Liver (tissue), 10 donors: ENCODE measurements at places on chromosomes 7 and 10. TPM values are rescaled to one million over a fixed set of nuclear protein-coding genes. Genes with fewer than 3 reads are reported as not detected.

DNA sequence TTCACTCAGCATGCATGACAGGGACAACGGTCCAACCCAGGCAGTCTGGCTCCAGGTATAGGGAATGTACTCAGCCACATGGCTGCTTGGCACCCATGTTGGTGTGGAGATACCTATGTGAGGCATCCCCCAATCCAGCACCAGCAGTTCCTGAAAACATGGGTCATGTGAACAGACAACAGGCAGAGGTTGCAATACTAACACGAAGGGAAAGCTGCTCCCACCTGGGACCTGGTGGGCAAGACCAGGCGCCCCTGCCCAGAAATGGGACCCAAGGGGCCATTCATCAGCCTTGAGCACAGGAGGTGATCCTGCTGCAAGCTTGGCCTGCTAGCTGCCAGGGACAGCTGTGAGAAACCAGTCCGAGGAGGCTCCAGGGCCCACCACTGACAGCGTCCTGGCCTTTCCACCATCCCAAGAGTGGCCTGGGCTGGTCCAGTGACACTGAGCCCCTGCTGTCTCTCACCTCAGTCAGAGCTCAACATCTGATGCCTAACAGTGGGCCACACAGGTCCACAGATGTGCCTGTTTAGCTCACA lies 142.3 kb downstream of the ARHGAP22 start:
- DNase-seq, result peak; percentile 28

Gene SSC4D
- 1.3 TPM for total RNA-seq

DNA sequence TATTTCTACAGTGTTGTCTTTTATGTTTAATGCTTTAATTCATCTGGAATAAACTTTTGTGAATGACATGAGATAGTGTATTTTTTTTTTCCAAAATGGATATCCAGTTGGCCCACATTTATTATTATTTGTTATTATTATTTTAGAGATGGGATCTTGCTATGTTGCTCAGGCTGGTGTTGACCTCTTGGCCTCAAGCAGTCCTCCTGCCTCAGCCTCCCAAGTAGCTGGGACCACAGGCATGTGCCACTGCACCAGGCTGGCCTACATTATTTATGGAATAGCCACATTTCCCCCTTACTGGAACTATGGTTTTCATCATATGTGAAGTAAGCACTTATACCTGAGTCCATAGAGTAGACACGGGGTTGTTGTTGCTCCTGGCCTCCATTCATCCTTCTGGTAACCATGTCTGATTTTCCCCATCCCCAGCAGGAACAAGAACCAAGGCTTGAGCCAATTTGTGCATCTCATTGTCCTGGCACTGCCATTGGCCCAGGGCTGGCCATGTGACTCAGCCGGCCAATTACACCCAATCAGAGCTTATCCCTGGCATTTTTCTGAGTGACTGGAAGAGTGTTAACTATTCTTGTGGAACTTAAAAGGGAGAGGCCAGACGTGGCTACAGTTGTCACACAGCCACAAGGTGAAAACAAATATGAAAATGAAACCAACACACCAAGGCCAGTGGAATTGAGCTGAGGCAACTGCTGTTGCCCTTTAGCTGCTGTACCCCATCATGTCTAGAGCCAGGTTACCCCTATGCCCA lies 23.1 kb downstream of the PRF1 start:
- DNase-seq, result no peak

DNA sequence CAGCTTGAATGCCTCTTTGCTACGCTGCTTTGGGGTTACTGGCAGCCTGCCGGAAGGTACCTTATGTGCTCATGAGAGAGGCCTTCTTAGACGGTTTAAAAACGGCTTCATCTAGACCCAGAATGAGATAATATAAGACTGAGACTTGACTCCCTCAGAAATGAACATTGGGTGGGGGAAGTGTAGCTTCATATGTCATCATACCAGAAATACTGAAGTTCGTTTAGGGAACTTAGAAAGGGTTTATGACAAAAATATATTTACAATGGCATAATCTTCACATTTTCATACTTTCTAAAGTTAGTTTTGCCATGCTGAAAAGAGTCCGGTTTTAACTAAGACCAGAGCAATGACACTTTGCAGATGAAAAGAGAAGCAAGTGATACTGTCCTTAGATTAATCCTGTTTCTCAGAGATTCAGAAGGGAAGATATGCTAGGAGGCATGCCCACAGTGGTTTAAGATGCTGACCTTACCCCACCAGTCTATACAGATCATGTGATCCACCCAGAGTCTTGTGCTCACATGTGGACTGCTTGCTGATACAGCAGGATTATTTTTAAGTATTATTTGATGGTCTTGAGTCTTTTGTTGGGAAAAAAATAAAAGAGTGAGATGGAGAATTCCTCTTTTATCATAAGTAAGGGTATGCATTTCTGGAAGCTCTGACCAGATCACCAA lies 40.8 kb upstream of the HGF start:
- no peak for DNase-seq

GRCh38 chr7:132117181-132117580 lies 459.1 kb downstream of the PLXNA4 start:
- no peak for DNase-seq

GRCh38 chr10:127979566-127979965 lies 72.7 kb downstream of the PTPRE start:
- no peak for DNase-seq

Gene LCOR
- 31.2 TPM for total RNA-seq

Gene CARD11
- 1.3 TPM for total RNA-seq

Gene SYPL1
- total RNA-seq, result 25.5 TPM

- no peak for DNase-seq
Observed at GRCh38 chr7:77425101-77426051, 9.2 kb upstream of the GSAP start.

Gene SEMA3C
- total RNA-seq, result 0.89 TPM

DNA sequence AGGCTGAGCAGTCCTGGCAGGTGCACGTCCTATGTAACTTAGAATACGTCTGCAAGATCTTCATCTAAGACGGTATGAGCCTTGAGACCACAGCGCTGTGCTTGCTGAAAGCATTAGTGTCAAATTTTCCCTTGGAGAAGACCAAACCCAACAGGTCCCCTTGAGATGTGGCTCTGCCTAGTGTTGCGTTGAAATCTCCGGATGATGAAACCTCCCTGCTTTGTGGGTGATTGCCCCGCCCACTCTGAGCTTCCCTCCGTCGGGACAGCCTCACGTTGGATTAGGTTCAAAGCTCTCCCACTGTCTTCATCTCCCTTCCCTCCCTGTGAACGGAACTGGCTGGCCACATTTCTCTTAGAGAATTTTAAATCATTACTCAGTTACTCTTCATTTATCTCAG lies 102.0 kb downstream of the ADARB2 start:
- no peak for DNase-seq

Gene PNLIP
- not detected for total RNA-seq

DNA sequence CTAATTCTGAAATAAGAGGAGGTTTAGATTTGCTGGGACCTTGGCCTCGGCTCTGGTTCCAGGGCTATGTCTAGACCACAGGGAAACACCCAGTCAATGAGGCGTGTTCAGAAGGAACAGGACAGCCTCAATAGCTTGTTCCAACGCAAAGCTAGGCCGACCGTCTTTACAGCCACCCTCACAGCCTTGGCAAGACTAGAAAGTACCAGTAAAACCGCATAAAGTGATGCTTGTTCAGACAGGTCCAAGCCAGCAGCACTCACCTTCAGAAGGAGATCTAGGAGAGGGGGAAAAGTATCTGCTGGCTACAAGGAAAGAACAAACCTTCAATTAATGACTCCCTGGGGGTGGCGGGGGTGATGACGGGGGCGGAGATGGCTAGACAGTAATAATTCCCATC lies 50.1 kb upstream of the LMTK2 start:
- no peak for DNase-seq

- no peak for DNase-seq
Observed at GRCh38 chr7:159112136-159113011, 32.3 kb downstream of the VIPR2 start.

DNA sequence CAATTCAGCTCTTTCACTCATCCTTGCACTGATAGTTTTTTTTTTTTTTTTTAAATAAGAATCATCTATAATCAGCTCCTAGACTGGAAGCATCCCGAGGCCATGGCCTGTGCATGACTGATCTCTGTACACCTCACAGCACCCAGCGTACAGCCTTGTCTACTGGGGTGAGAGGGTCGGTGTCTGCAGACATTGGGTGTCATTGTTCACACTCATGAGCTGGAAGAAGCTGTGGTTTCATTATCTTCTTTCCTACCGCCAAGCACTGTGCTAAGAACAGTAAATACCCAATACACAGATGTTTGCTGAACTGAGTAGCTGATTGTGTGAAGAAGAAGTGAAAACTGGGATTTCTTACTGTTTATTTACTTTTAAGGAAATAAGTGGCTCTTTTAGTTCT lies 123.6 kb downstream of the CLEC2L start:
- no peak for DNase-seq

DNA sequence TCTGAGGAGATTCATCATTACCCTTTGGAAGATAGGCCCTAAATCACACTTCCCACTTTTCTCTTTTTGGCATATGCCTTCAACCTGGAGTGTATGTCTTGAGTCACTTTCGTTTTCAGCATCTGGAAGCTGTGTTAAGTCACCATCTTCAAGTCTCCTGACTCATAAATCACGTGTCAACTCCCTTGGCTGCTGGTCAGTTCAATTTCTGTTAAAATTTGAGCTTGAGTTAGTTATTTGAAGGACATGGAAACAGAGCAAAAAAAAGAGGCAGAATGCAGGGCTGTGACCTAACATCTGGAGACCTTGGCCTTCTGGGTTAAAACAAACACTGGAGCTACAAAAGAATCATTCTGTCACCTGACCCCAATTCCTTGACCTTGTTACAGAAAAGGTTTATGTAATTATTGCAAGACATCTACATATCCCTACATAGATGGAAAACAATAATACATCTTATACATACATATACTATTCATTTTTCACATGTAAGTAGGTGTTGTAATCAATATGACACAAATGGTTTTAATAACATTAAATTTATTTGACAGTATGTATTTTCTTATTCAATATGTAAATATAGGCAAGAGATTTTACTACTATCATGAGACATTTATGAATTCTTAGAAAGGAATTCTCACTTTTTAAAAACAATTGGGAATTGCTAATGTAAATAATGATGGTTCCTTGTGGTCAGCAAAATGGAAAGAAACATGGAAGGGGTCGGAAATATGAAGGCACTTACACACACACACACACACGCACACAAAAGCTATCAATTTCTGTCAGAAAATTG lies 169.7 kb upstream of the PHYHIPL start:
- DNase-seq, result no peak

DNA sequence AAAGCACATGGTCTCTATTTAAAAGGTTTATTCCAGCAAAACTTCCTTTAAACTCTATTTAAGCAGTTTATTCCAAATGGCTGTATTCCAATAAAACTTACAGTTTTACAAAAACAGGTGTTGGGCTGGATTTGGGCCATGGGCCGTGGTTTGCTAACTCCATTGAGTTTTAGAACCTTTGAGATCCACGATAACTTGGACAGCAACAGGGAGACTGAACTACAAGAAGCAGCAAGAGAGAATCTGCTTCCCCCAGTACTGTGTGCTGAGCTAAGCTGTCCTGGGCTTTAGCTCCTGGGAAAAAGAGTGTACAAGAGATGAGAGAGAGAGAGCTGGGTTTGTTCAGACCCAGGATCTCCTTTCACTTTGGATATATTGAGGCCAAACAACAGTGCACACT lies 204.0 kb upstream of the CELF2 start:
- no peak for DNase-seq

- no peak for DNase-seq
Observed at GRCh38 chr10:102310361-102311024, 65.2 kb downstream of the GBF1 start.

GRCh38 chr10:111481866-111482265 lies 405.0 kb downstream of the ADRA2A start:
- DNase-seq, result no peak

GRCh38 chr7:124764847-124765400 lies 668 bp downstream of the GPR37 start:
- no peak for DNase-seq

DNA sequence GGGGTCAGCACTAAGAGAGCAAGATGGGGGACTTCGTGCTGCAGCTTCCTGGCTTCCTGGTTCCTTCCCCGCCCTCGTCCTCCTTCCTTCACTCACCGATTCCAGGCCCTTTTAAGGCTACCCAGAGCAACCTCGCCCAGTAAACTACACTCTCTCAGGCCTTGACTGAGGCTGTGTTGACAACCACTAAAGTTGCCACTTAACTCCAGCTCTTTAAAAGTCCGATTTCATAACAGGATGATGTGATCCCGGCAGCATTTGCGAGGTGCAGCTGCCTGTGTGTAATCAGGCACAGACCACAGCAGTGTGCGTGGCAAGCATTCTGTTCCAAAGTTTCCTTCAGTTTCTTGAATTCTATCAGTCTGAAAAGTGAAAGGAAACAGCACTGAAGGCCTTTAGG lies 110.6 kb downstream of the RAB11FIP2 start:
- DNase-seq, result no peak

GRCh38 chr10:66877361-66877760 lies 48.5 kb upstream of the LRRTM3 start:
- DNase-seq, result no peak

Gene SEPTIN7
- 60.6 TPM for total RNA-seq

GRCh38 chr10:78184851-78185692 lies 151.4 kb downstream of the RPS24 start:
- DNase-seq, result no peak

DNA sequence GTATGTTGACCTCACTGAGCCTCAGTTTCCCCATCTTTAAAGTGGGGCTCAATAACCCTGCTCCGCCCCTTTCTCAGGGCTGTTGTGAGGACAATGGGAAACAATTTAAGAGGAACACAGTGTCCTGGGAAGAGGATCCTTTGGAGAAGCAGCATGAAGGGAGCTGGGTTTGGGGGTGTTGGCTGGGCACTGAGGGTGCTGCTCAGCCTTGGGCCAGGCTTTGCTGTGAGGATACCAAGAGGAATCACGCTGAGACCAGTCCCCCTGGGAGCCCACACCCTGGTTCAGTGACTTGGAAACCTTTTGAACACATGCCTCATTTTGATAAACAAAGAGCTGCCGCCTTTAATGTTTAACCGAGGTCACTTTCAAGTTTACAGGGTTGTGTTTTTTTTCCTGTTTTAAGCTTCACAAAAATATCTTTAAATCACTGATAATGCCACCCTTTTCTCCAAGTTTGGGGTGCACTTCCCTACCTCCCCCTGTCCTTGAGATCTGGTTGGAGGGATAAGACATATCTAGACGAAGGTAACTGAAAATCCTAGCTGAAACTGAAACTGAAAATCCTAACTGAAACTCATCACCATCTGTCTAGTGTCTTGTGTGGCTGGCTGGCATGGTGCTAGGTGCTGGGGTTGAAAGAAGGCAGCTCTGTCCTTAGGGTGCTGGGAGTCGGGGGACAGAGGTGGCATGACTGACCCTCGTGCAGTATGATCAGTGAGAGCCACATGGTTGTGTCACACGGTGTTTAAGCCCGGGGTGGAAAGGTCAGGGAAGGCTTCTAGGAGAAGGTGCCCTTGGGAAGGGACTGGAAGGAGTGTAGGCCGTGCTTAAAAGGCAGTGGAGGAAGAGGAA lies 27.7 kb downstream of the ZNF775 start:
- no peak for DNase-seq

DNA sequence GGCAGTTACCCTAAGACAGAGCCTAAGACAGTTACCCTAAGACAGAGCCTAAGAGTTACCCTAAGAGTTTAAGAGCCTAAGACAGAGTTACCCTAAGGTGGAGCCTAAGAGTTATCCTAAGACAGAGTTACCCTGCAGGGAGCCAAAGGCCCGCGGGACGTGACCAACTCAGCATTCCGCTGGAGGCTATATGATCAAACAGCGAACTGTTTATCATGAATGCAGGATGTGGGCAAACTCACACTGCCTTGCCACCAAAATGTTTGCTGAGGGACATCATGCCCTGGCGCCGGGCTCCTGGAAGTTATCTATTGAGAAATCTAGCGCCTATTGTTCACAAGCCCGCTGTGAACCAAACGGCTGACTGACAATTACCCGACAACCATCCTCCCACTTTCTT lies 49.9 kb downstream of the BLVRA start:
- DNase-seq, result no peak
